ENCODE measurements at places on chromosomes 13 and 19.
A peak's percentile ranks its signal among the peaks of the same experiment; 100 is the strongest.

DNA sequence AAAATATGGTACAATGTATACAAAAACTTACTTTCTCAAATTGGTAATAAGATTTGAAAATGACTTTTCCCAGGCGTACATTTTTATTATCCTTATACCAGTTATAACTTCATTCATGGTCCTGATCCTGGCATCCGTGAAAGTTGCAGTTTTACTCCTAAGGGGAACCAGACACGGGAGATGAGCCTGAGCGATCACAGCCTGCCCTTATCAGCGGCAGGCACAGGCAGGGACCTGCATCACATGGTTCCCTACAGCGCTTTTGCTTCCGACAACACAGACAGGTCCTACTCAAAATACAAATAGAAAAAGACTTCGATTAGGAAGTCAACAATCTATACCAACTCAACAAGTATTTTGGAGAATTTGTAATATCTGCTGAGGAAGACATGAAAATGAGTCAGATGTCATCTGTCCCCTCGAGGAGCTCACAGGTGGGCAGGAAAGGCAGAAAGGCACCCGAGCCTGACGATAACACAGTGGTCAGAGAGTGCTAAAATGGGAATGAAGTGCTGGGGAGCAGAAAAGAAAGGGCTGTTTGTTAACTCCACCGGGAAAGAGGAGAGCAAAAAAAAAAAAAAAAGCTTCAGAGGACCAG lies 93.4 kb downstream of the ABCC4 start:
- DNase-seq, result no peak

DNA sequence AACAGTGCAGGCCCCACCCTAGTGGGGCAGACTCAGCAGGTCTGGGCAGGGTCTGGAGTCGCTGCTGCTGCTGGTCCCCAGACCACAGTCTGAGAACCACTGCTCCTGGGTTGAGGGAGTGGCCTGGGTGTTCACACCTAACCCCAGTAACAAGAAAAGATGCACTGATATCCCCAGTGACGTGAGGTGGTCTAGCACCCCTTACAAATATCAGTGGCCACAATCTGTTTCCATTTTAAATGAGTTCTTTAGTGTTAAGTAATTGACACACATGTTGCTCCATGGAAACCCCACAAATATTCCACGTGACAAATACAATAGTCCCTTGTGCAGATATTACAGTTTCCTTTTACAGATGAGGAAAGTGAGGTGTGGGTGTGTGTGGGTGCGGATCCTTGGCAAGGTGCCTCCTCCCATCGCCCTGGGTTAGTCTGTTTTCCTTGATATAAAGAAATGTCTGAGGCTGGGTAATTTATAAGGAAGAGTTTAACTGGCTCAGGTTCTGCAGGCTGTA lies 96.3 kb upstream of the GPR183 start:
- DNase-seq, result no peak

DNA sequence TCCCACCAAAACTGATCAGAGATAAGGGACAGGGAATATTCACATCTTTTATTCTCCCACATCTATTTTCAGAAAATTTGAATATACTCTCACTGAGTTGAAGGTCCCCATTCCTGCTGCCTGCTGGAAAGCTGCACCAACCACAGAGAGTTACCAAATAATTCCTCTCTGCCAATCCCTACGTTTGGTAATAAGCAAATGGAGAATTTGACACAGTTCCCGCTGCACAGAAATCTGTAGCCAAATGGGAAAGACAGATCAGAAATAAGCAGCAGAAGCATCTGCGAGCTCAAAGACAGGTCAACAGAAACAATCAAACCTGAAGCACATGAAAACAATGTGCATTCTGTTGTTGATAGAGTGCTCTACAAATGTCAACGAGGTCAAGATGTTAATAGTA lies 9.9 kb downstream of the ZNF112 start:
- DNase-seq, result no peak

GRCh38 chr13:30720172-30720869 lies 15.0 kb upstream of the ALOX5AP start:
- DNase-seq, result no peak

GRCh38 chr13:110689041-110689440 lies 16.9 kb downstream of the CARS2 start:
- DNase-seq, result no peak

- DNase-seq, result no peak
Observed at GRCh38 chr13:70375718-70376117, 267.5 kb upstream of the KLHL1 start.

- DNase-seq, result peak; percentile 71
Observed at GRCh38 chr19:51259348-51260245, 8.7 kb downstream of the SIGLECL1 start.

DNA sequence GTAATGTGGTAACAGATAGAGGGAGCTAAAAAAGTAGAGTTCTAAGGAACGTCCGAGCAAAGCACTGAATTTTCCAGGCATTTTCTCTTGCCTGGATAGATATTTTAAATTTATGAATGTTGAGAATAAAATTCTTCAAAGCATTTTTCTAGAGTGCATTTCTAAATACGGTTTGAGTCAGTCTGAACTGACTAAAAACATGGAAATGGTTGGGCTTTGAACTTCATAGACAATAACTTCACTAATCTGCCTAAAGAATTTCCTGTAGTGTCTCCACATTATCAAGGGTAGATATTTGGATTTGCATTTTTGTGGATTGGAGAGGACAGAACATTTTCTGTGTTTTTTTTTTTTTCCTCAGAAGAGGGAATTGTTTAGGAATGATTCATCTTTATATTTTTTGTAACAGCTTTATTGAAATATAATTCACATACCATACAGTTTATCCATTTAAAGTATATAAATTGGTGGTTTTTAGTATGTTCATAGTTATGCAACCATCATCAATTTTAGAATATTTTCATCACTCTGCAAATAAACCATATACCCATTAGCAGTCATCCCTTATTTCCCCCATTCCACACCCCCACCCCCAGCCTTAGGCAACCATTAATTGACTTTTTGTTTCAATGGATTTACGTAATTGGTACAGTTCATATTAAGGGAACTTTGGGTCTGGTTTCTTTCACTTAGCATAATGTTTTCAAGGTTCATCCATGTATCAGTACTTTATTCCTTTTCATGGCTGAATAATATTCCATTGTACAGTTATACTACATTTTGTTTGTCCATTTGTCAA lies 20.7 kb downstream of the GARRE1 start:
- DNase-seq, result no peak

GRCh38 chr19:49987159-49987698 lies 26.3 kb upstream of the SIGLEC11 start:
- DNase-seq, result peak; percentile 77

- no peak for DNase-seq
Observed at GRCh38 chr13:94682229-94682628, 30.1 kb downstream of the SOX21 start.

DNA sequence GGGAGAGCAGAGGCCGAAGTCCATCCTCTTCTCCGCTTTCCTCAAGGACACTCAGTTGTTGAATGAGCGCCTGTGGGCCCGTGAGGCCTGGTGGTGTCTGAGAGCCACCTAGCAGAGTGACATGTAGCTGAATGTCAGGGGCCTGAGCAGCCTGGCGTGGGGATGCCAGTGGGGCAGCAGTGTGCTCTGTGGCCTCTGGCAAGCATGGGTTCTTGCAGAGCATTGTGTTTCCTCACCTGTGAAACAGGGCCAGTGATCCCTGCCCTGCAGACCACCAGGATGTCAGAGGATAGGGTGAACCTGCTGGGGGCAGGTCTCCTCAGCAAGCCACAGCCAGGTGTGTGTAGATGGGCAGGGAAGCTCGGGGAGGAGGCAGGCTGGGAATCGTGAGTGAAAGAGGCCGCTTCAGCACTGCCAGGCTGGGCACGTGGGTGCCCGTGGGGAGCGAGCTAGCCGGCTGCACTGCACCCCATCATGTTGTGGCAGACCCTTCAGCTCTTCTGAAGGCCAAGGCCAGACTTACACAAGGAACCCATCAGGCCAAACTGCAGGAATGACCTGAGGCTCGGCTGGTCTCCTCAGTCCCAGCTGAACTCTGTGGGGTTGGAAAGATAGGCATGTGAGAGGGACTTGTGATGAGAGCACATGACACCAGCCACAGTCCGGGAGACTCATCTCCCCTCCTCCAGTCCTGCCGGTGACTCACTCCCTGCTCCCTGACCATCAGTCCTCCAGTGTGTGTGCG lies 5.0 kb downstream of the PPP1R37 start:
- DNase-seq, result no peak

- no peak for DNase-seq
Observed at GRCh38 chr13:29855784-29856183, 5.4 kb upstream of the UBL3 start.

GRCh38 chr19:35419046-35419445 lies 29.0 kb upstream of the FFAR2 start:
- no peak for DNase-seq

- no peak for DNase-seq
Observed at GRCh38 chr13:107845911-107846310, 369.4 kb downstream of the LIG4 start.

- DNase-seq, result no peak
Observed at GRCh38 chr13:20054586-20054985, 96.1 kb downstream of the ZMYM2 start.

DNA sequence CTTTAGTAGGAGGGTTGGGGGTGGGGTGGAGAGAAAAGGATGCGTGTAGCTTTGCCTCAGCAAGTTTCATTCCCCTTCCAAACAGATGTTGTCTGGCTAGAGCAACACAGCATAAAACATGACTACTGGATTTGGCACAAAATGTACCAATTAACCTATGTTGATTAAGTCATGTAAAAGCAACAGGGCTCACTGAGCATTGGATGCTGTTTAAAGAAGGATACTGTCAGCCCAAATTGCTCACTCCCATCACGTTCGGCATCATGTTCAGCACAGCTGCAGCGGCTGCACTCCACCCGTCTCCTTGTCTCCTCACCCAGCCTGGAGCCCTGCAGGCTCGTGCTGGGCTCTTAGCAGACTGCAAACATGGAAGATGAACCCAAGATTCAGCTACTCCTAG lies 77.5 kb downstream of the DLEU7 start:
- DNase-seq, result no peak

DNA sequence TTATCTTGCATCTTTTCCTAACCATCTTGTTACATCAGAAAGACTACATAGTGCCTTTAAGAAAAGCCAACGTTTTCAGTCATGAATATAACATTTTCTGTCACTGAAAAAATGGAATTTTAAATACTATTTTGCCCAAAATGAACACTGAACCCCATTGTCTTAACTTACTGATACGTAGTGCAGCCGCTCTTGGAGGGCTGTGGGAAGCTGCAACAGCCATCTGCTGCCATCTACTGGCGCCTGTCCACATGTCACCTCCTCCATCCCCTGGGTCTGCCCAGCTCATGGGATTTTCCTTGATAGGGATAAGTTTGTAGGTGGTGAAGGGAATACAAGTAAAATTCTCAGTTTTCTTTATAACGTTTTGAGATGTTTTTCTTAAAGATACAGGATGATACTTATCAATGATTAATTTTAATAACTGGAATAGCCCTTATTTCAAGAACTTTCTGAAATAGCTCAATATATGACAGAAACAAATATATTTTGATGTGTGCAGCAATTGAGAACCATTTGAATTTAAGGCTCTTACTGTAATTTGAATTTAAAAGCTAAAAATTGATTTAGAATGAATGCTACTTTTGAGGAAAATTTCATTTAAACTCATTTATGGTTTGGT lies 73.7 kb downstream of the GGACT start:
- DNase-seq, result peak; percentile 73

DNA sequence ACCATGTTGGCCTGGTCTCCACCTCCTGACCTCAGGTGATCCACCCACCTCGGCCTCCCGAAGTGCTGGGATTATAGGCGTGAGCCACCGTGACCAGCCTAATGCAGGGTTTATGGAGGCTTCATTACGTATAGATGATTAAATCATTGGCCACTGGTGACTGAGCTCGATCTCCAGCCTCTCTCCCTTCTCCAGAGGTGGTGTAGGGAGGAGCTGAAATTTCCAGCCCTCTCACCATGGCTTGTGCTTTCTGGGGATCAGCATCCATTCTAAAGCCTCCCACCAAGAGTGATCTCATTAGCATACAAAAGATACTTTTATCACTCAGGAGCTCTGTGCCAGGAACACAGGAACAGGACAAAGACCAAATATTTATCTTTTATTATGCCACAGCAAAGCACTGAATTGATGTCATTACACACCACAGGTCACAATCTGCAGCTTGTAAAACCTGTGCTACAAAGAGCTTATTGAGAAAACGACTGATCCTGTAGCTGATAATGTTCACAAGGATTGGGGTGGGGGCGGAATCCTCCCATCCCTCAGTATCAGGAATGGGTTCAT lies 32.4 kb downstream of the RHPN2 start:
- DNase-seq, result no peak

DNA sequence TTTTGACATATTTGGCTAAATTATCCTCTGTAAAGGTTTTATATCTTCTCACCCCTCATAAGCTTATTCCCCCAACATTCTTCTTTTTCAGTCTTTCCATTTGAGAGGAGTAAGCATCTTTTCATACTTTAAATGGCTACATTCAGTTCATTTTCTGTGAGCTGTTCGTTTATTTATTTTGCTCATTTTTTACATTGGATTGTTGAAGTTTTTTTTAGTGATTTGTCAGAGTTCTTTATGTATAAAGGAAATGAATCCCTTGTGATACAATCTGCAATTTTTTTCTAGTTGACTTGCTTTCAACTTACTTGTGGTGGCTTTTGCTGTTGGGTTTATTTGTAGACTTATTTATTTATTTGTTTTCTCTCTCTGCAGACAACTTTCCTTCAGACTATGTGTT lies 250.3 kb downstream of the DLEU7 start:
- no peak for DNase-seq

GRCh38 chr19:52963247-52963618 lies 552 bp upstream of the ZNF816 start:
- DNase-seq, result no peak

GRCh38 chr13:53250977-53251376 lies 222.4 kb downstream of the OLFM4 start:
- no peak for DNase-seq

DNA sequence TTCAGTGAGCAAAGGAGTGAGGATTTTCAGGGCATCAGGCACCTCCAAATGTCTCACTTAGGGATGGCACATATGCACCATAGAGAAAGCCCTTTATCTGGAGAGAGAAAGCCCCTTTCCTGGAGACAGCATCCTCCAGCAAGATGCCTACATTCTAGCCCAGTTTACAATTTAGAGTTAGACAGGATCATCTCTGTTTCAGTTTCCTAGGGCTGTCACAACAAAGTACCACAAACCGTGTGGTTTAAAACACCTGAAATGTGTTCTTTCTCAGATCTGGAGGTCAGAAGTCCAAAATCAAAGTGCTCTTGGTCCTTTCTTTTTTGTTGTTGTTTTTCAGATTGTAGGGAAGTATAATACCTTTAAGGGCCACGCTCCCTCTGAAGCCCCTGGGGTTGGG lies 61.8 kb downstream of the MBNL2 start:
- DNase-seq, result no peak

- DNase-seq, result no peak
Observed at GRCh38 chr13:29684441-29684840, 89.0 kb upstream of the SLC7A1 start.

GRCh38 chr13:35531526-35531925 lies 55.0 kb upstream of the MAB21L1 start:
- DNase-seq, result no peak
